SW 1271 (cell line): ENCODE measurements at places on chromosomes 1 and 21.

GRCh38 chr1:89847191-89847729 lies 26.4 kb downstream of the LRRC8D start:
- DNase-seq, result no peak

GRCh38 chr1:240285540-240285939 lies 193.9 kb downstream of the FMN2 start:
- DNase-seq, result no peak

- no peak for DNase-seq
Measured at GRCh38 chr21:45632160-45632559, 11.4 kb upstream of the PCBP3 start.

DNA sequence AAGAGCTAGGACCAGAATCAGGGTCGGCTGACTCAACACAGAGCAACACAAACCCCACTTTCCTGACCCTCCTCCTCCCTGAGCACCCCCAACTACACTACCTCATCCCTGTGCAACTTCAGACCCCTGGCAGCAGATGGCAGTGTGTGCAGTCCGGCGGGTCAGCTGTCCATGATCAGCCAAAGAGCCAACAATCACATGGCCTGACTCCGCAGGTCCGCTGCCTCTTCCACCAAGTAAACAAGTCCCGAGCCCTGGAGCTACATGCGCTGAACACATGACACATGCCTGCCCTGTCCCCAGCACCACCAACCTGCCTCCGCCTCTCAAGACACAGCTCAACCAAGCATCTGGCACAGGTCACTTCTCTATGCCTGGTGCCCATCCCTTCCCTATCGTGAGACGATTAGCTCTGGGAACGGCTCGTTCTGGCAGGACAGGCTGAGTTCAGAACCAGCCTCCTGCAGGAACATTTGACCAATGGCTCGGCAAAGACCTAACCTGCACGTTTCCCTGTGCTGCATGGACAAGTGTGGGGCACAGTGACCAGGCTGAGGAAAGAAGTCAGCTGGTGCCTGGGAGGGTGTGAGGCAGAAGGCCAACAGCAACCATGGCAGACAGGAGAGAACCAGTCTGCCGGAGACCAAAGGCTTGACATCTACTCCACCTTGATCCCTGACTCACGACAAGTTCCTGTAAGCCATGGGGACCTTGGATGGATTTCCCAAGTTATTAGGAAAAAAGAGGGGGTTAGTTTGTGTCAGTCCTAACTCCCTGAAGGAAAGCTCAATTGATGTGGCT lies 60.3 kb downstream of the CD46 start:
- no peak for DNase-seq

- DNase-seq, result no peak
Measured at GRCh38 chr1:237705462-237705861, 185.3 kb downstream of the ZP4 start.

DNA sequence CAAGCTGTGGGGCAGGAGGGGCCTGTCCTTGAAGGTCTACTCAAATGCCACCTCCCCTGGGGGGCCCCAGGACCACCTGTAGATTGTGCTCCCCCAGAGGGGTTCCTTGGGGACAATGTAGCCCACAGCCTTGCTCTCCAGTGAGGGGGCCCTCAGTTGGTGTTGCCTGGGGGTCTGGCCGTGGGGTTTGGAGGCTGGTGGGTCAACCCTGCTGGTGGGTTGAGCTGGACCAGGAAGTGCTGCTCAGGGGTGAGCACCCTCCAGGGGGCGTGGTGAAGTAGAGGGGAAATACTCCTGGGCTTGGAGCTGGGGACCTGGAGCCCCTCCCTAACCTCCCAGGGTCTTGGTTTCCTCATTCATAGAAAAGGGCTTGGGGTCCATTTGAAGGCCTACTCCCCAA lies 143.6 kb upstream of the WNT4 start:
- DNase-seq, result no peak

DNA sequence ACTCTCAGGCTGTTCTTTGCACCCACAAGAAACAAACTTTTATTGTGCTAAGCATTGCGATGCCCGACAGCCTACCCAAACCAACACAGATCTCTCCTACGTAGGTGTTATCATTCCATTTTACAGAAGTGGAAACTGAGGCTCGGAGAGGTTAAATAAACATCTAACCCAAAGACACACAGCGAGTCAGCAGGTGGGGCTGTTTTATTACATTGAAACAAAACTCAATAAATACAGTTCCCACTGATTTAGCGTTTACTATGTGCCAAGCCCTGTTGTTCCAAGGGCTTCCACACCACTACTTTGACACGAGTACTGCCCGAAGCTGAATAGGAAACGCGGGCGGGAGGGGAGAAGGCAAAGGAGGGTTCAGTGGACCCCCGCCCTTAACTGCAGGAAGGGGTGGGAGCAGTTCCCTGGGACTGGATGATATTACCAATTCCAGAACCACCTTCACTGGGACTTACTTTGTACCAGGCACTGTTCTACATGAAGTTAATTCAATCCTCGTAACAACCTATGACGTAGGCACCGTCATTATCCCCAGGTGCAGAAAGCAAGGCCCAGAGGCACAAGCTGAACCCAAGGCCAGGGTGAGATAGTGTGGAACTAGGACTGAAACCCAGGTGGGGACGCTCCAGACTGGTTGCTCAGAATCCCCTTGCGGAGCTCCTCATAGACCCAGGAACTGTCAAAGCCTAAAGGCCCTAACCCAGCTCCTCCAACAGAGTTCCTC lies 19.3 kb upstream of the ALDH4A1 start:
- no peak for DNase-seq

- DNase-seq, result peak; percentile 95
Measured at GRCh38 chr1:42846257-42847110, at the start of gene ZNF691. Gene ZNF691 (plus strand): TSS chr1:42846613. CDS start chr1:42849659, 3,046 bp downstream.

DNA sequence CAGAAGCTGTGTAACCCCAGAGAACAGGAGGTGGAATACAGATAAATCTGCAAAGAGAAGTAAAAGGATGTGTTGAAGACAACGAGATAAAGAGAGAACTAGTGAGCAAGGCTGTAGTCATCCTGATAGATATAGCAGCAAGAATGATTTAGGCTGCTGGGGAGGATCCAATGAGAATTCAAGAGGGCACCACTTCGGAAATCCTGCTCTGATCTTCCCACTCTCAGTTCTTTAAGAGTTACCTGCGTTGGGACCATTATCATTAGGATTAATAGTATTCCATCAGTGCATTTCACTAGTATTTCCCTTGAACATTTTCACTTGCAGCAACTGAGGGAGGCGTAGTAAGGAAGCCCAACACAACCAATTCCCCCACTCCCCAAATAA lies at the start of gene BRINP3:
Gene BRINP3 (minus strand): TSS at position 103 of the 387 bp plus-strand sequence.
- no peak for DNase-seq
